ENCODE measurements at places on chromosomes 1 and 21.

DNA sequence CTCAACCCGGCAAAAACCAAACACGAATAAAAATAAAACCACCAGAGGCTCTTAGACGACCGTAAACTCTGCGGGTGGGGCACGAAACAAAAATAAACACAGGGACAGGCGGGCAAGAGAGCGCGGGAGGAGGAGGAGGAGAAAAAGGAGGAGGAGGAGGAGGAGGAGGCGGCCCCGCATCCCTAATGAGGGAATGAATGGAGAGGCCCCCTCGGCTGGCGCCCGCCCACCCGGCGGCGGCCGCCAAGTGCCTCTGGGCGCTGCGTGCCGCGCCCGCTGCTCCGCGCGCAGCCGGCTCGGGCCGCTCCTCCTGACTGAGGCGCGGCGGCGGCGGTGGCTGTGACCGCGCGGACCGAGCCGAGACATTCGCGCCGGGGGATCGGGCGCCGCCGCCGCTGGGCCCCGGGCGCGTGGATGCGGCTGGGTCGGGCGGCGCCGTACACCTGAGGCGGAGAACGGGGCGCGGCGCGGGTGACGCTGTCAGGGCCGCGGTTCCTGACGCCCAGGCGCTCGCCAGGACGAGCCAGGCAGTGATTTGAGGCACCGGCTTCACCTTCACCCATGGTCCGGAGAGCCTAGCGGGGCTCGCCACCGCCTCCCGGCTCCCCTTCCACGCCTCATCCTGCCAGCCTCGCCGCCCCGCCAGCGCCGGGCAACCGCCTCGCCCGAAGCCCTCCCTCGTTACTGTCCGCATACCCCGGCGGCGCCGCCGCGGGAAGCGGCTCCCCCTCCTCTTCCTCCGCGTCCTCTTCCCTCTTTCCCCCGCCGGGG lies at the start of gene MARK1:
MARK1 (plus strand) TSS at position 229 of the 771 bp plus-strand sequence. CDS start 687 bp downstream, outside the sequence.
- peak within 1 kb of the TSS; percentile 46 for H3K4me3 ChIP-seq
- no peaks in the 10 kb centered on the region for H3K36me3 ChIP-seq
- peaks cover 25% of the 10 kb centered on the region for H3K27me3 ChIP-seq
- DNase-seq: no peak
- no peaks in the 10 kb centered on the region for H3K4me1 ChIP-seq

- no peaks in the 10 kb centered on the region for H3K4me1 ChIP-seq
- DNase-seq: no peak
- H3K36me3 ChIP-seq: peaks cover 2% of the 10 kb centered on the region
- H3K27ac ChIP-seq: no peak overlapping the region
Measured at GRCh38 chr1:246923482-246923881, 8.3 kb downstream of the AHCTF1 start.

DNA sequence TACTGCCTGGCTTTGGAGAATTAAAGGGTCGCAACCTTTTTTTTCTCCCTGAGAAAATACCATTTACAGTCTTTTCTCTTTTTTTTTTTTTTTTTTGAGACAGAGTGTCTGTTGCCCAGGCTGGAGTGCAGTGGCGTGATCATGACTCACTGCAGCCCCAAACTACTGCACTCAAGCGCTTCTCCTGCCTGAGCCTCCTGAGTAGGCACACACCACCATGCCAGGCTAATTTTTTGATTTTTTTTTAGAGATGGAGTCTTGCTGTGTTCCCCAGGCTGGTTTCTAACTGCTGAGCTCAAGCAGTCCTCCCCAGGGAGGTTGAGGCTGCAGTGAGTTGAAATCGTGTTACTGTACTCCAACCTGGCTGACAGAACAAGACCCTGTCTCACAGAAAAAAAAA lies 24.6 kb downstream of the UBE4B start:
- no peaks in the 10 kb centered on the region for H3K4me1 ChIP-seq
- no peaks in the 10 kb centered on the region for H3K27me3 ChIP-seq

DNA sequence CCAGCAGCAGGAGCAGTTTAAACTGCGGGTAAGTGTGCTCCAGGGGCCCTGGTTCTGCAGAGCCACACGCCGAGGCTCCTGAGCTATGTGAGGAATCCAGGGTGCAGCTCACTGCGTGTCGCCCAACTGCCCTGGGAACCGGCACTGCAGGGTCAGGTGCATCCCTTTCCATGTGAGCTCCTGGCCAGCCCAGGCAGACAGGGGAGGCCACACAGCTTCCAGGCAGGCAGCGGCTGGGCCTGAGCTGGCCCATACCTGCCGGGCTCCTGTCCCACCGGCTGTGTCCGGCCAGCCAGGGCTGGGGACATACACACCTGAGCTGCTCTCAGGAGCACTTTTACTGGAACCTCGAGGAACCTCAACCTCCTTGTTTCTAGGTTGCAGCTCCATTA lies 18.6 kb upstream of the COL18A1 start:
- H3K27ac ChIP-seq: no peak overlapping the region
- no peaks in the 10 kb centered on the region for H3K4me1 ChIP-seq
- no peak for DNase-seq

DNA sequence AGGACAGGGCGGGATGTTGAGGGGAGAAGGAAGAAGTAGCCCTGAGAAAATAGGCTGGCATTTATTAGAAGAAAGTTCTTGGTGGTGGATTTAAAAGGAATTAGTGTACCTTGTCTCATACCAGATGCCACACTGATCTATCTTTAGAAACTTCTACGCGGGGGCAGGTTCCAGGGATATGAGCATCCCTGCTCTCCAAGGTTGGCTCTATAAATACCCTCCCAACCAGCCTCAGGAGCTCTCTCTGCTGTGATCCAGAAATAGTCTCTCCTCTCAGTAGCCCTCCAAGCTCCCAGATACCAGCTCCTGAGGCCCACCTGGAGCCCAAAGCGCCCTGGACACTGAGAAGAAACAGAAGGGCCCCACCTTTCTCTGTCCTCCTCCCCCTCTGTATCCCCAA lies 128.3 kb upstream of the TNR start:
- peaks cover 6% of the 10 kb centered on the region for H3K4me1 ChIP-seq
- H3K36me3 ChIP-seq: no peaks in the 10 kb centered on the region
- H3K27ac ChIP-seq: no peak overlapping the region

GRCh38 chr1:226355669-226356551 lies 46.9 kb upstream of the LIN9 start:
- H3K27me3 ChIP-seq: no peaks in the 10 kb centered on the region
- H3K4me1 ChIP-seq: peaks cover 17% of the 10 kb centered on the region
- no peak for DNase-seq

GRCh38 chr1:59151860-59152259 lies 145.0 kb upstream of the FGGY start:
- H3K27ac ChIP-seq: no peak overlapping the region
- H3K27me3 ChIP-seq: no peaks in the 10 kb centered on the region
- no peaks in the 10 kb centered on the region for H3K36me3 ChIP-seq
- no peak overlapping the region for H3K4me3 ChIP-seq

- DNase-seq: no peak
- H3K27ac ChIP-seq: peak overlapping the region; percentile 45
- H3K4me3 ChIP-seq: peak overlapping the region; percentile 51
Measured at GRCh38 chr1:167331650-167332049, 111.0 kb downstream of the POU2F1 start.

Data from GM12878 (cell line).